Astrocyte of the cerebellum (primary cell): ENCODE measurements at places on chromosomes 6 and 20.
A peak's percentile ranks its signal among the peaks of the same experiment; 100 is the strongest.

DNA sequence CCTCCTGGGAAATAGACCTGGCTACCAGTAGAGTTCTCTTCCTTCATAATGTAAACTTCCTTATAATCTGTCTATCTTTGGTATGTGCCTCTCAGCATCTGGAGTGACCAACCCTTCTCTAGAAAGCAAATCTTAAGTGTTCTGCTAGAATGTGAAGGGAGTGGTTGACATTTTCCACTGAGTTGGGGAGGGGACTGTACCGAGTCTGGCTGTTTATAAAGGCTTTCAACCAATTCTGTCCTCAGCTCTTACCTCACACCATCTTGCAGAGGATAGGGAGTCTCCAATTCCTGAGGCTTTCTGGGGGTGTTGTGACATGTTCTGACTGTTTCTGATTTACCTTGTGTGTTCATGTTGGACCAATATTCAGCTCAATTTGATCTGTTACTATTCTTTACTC, 39.6 kb downstream of the FAM217A start:
- DNase-seq: no peak

DNA sequence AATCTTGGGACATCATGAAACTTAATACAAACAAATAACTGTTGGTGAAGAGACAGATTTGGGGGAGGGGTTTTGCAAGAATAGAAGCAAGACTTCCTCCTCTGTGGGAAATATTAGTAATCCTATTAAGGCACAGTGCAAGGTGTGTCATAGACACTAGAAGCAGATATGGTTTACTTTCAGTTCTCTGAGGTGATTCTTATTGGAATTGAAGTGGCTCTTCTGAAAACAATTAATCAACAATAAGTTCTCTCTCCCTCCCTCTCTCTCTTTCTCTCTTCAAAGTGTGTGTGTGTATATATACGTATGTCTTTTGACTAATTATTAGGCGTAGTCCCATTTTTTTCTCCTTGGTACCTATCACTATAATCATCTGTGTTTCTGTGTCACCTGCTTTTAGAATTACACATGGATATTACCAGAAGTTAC, 99.8 kb downstream of the HIVEP2 start:
- no peak for DNase-seq

DNA sequence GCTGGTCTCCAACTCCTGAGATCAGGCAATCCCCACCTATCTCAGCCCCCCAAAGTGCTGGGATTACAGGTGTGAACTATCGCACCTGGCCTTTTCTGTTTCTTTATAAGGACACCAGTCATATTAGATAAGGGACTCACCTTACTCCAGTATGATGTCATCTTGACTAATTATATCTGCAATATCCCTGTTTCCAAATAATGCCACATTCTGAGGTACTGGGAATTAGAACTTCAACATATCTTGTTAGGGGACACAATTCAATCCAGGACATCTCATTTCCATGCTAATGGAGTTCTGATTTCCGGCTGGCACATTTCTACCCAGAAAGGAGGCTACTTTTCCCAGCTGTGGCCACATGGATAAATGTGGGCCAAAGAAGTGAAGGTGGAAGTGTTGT, 6.4 kb upstream of the AIG1 start:
- DNase-seq: no peak

- DNase-seq: no peak
Measured at GRCh38 chr20:9572670-9573069, 58.3 kb downstream of the LAMP5 start.

DNA sequence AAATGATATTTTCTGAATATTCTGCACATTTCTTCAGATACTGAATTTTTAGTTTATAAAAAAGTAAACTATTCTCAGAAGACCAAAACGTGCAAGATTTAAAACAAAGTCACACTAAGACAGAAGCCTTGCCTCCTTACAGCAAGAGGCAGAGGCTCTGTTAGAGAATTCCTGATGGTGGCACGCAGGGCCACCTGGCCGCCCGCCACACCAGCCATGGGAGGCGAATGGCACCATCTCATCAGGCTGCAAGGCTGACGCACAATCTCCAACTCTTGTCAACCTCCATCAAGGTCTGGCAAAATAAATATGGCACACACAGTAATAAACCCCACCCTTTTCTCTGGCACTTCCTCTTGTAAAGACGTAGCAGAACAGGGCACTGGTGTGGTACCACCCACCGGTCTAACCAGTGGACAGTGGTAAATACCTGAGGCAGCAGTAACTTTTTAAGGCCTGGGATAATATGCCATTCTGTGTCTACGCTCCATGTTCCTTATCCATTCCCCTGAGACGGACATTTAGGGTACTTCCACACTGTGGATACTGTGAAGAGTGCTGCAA, 111.4 kb downstream of the WDR27 start:
- DNase-seq: no peak

DNA sequence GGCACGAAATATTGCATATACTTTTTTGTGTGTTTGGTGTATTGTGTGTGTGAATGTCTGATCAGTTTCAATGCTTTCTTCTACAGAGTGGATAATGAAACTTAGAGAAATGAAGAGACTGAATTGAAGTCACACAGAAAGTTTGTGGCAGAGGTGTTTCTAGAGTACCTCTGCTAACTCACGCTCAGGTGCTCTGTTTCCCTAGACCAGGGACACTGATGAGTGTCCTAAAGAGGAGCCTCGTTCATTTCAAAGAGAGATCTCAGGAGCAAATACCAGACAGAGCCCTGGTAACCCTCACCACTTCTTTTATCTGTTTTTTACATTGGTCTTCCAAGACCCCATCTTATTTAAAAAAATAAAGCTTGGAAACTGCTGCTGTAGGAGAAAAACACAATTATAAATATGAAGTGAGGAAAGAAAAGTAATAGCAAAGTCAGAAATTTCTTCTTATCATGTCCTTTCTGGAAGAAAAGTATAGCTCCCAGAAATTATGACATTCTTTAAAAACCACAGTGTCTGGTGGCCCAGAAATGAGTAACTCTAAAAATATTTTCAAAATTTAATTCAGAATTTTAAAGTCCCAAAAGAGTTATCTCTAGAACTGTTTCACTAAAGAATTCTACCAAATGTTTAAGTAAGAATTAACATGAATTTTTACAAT, 720.6 kb downstream of the RFPL4B start:
- DNase-seq: peak; percentile 32

DNA sequence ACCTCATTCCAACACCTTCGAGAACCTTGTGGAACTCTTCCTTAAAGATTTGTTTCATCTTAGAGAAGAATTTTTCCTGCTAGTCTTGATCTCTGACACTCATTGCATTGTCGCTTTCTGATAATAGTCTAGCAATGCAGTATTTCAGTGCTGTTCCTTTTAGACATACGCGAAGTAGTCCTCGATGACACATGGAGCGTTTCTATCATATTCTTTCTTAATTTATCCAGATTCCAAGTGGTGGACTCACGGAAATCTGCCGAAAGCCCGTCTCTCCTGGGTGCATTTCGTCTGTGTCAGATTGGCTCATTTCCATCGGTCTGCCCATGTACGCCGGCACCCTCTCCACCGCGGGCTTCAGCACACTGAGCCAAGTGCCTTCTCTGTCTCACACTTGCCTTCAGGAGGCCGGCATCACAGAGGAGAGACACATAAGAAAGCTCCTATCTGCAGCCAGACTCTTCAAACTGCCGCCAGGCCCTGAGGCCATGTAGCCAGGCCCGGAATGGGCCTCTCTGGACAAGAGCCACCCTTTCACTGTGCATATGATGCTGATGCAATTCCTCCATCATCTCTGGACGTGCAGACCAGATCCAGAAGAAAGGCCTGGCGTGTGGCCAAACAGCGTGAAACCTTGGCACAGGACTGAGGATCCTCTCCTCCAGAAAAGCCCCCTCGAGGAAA, 198.6 kb upstream of the UST start:
- no peak for DNase-seq

DNA sequence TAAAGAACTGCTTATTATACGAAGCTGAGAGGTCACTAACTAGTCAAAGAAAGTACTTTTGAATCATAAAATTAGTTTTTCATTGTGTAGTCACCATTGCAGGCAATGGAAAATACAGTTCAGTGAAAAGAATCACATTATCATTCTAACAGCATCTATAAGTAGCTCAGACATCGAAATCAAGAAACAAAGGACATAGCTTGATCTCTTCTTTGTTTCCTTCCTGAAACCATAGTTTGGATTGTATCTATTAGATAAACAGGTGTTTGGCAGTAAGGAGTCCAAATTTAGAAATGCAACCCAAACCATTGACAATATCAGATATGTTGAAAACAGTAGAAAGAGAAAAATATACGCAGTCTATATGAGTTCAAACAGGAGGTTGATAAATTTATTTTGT, 697.3 kb downstream of the TFAP2A start:
- no peak for DNase-seq

DNA sequence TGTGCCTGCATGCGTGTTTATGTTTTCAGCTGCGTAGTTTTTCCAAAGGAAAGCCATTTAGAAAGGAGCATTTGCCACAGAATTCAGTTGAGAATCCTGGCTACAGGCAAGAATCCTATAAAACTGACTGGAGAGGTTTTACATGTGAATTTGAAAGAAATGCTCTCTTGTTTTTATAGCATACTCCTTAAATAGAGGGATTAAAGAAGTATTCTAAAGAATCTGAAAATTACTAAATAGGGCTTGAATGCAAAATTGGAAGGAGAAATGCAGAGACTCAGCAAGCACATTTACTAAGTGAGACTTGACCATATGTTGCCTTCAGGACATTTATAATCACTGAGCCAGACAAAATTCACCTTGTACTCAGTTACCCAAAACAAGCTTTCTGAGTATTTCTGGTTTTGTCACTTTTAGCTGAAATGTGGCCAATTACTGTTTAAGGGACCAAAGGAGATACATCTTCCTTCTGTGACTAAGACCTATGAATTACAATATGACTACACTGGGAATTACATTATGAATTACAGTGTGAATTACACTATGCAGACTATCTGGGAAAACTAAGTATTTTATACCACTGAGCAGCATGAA, 107.4 kb upstream of the ASCC3 start:
- DNase-seq: no peak

DNA sequence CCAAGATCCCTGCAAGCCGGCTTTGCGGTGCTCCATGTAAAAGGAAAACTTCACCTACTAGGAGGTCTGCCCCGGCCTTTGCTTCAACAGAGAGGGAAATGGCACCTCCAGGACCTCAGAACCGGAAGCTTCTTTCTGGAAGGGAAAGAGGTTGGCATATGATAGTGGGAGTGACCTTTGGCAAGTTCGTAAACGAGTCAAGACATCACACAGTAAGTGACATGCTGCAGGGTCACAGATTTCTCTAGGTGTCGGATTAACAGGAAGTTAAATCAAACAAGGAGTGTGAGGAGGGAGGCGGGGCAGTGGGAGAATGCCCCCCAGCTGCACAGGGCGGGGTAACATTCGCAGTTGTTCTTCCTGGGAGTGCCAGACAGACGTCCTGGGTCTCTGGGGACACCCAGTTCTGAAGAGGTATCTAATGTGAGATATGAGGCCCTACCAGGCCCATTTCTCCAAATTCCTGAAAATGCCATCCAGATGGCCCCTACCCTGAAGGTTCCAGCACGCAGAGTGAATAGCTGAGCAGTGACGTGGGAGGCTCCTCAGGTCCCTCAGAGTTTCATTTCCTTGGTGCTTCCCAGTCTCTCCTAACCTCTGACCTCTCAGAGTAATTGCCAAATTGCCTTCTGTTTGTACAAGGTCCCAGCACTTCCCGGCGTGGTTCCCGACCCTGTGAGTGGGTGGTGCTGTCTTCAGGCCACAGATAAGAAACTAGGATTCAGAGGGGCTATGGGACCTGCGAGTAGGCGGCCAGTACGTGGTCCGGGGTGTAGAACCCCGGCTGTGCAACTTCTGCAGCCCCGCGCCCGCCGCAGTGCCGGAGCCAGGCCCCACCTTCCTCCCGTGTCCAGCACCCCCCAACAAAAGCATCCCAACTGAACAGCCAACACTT, 1.9 kb downstream of the RRBP1 start:
- DNase-seq: no peak

GRCh38 chr6:147936703-147937470, 405.8 kb upstream of the SASH1 start:
- no peak for DNase-seq

- no peak for DNase-seq
Measured at GRCh38 chr20:62716198-62716940, 7.7 kb downstream of the NTSR1 start.

DNA sequence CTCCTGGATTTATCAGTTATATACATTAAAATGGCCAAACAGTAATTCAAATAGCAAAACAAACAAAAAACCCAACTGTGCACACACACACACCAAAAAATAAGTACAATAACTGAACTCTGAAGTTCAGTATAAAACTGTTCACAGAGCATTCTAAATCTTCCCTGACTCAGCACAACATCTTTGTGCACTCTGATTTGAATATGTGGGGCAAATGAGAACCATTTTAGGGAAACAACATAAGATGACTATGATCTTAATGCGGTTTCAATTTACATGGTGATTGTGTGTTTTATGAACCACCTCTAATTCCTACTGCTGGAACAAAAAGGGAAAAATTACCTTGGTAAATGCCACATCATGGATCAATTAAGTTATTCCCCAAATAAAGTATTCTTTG, 41.7 kb downstream of the PLAGL1 start:
- no peak for DNase-seq

- DNase-seq: no peak
Measured at GRCh38 chr6:152697634-152698033, at the start of gene MYCT1. Gene MYCT1 (plus strand): TSS chr6:152697897. CDS start chr6:152697903, 6 bp downstream.

- no peak for DNase-seq
Measured at GRCh38 chr20:48683467-48684175, 144.2 kb downstream of the PREX1 start.

DNA sequence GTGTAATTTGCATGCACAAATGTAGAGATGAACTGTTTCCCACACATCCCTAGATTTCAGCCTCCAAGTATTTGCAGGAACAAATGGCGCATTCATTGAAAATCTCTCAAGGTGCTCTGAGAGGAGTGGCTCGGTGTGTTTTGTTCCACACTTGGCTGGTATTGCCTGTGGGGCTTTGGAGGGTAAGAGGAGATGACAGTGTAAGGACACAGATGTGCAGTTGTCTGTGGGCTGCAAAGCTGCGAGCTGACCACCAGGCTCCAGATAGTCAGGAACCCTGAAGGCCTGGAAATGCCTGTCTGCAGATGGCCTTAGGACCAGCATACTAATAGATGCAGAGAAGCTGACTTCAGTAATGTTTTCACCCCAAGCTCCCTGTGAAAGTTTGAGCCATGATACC, 57.7 kb upstream of the PBOV1 start:
- DNase-seq: no peak

DNA sequence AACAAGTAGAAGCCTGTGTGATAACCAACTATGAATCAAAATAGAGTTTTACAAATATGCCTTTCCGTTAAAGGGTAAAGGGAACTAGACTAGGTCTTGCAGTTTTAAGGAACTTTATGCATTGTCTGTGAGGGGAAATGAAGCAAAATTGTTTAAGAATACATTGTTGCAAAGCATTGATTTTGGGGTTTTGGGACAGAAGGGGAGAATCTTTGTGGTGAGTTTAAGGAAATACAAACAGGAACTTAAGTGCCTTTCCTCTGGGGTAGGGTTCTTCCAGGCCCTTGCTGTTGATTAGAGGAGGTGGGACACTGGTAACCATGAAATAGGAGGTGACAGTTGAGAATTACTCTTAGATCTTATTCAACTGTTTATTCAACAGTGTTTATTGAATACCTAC, 4.7 kb downstream of the MAPK14 start:
- DNase-seq: no peak
